ENCODE measurements at places on chromosomes 3 and 15.

- no peak for DNase-seq
These were observed 773 bp upstream of the DISP2 start for GRCh38 chr15:40357246-40357645.

DNA sequence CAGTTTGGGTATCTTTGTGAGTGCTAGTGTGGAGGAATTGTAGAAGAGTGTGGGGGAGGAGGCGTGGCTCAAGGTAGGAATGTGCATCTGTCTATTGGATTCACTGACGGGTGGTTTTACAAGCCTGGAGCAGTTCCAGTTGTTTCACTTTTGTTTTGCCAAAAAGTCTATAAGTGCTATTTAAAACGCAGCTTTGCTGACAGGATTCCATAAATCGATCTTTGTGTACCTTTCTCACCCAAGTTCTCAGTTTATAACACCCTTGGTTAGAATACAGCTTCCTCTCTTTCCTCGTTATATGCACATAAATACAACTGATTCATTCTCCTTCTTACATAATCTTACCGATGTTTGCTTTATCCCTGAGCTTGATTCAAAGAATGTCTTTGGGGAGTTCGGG lies 123.2 kb upstream of the UBE2E2 start:
- no peak for DNase-seq

DNA sequence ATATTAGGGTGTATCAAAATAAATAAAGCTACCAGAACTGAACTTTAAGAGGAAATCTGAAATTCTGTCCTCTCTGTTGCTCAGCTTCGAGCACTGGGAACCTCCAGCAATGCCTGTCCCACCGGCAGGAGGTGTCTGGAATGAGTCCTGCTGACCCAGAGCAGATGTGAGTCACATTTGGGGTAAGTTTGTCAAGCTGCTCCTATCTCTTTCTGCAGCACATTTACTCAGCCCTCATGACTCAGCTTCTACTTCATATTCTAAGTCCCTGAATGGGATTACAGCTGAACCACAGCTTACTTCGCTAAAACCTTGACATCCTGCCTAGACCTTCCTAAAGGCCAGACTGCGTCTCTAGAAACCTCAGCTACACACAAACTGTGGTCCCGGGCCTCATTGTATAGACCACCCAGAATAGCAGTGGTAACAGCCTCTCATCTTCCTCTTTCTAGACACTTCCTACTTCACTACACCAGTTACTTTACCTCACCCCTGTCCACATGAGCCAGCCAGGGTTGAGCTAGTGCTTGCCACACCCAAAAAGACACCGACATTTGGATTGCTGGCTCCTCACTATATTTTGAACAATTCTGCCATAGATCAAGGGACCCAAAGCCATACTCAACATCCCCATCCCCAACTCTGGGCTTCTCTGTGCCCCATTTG lies 109.6 kb upstream of the TMCO5A start:
- no peak for DNase-seq

DNA sequence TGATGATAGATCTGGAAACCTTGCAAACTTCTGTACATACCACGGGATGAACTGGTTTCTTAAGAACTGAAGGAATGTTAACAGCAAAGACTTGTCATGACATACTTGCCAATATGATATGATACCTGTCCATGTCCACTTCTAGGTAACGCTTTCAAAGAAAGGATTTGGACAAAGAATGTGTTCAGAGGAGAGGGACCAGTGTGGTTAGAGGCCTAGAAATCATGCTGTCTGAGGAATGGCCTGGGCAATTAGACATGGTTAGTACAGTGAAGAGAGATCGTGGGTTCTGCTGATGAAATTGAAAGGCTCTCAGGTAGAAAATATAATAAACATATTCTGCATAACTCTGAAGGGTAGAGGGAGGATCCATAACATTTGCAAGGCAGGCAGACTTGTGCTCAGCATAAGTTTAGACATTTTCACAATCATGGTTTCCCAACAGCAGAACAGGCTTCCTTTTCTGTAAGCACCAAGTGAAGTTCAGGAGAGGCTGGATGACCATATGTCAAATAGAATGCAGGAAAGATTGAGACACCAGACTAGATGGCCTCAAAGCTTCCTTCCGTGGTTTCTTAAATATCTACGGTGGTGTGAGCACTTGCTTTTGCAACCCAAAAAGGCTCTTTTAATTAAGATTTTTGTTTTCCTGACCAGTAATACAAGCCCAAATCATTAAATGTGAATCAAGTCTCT lies 39.9 kb downstream of the TGFBR2 start:
- DNase-seq: no peak

GRCh38 chr3:99111235-99111634 lies 209.7 kb upstream of the DCBLD2 start:
- no peak for DNase-seq
